ENCODE measurements at places on chromosomes 5 and 9.

GRCh38 chr5:124929000-124929399 lies 182.6 kb upstream of the ZNF608 start:
- no peak for DNase-seq

DNA sequence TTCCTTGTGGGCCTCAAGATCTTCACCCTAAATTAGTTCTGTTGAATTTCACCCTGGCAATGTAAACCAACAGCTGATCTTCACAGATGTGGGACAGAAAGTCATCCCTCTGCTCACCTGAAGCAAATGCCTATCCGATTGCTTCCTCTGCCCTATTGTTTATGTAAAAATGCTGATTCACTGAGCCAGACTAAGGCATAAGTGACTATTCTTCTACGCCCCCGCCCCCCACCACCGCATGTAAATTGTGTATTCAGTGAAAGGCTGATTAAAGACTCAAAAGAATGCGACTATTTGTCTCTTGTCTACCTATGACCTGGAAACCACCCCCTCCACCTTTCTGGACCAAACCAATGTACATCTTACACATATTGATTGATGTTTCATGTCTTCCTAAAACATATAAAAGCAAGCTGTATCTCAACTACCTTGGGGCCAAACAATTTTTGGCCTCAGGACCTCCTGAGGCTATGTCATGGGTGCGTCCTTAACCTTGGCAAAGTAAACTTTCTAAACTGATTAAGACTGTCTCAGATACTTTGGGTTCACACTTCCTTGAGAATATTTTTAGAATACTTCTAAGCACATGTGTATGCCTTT lies 129.7 kb upstream of the BOD1 start:
- no peak for DNase-seq

DNA sequence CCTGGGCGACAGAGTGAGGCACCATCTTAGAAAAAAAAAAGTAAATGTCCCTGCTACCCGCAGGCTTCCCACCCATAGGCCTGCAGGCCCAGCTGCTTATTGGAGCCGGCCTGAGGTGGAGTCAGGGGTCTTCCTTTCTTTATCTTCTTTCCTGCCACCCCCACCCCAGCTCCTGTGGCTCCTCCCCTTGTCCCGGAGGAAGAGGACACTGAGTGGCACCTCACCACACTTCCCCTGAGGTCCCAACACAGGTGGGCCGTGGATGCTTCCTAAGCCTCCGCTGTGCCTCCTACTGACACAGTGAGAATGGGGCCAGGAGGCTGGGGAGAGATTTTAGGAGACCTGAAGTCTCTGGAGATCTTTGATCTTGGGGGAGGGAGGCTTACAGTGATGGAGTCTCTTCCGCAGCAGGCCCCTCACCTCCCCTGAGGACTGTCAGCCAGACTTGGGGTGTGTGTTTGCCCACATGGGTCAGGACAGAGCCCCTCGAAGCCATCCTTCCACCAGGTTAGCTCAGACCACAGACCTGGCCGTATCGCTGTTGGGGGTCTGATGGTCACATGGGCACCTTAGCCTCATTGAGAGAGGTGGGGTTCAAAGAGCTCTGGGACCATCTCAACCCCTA lies 135.4 kb upstream of the IER5L start:
- DNase-seq: no peak

DNA sequence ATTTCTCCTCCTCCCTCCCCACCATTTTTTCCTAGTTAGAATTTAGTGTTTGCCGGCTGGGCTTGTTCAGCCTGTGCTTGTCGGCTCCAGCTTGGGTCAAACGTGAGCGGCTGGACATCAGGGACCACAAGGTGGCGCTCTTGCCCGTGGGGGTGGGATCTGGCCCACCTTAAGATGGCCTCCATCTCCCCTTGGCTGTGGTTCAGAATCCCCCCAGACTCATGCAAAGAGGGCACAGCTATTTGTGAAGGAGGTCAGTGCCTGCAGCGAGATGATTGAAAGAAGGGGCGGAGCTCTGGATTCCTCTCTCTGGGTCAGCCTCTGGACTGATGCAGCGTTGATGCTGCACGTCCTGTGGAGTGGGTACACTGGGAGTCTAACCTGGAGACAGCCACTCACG lies 283.3 kb upstream of the TUT7 start:
- peak; percentile 21 for DNase-seq

GRCh38 chr9:76004526-76004925 lies 114.1 kb downstream of the PCSK5 start:
- no peak for DNase-seq

DNA sequence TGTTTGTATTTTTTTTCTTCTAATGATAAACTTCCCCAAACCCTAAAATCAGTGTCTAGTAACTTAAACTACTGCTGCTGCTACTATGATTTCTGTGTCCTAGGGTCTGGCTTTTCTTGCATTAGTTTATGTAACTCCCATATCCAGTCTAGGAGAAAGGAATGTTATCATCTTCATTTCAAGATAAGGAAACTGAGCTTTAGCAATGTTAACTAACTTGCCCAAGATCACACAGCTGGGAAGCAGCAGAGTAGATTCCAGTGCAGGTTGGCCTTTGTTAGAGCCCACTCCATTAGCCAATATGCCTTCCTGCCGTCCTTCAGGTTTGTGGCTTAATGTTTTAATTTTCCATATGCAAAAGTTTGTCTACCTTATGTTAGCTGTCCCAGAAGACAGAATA lies 10.4 kb downstream of the TMEM171 start:
- DNase-seq: no peak

DNA sequence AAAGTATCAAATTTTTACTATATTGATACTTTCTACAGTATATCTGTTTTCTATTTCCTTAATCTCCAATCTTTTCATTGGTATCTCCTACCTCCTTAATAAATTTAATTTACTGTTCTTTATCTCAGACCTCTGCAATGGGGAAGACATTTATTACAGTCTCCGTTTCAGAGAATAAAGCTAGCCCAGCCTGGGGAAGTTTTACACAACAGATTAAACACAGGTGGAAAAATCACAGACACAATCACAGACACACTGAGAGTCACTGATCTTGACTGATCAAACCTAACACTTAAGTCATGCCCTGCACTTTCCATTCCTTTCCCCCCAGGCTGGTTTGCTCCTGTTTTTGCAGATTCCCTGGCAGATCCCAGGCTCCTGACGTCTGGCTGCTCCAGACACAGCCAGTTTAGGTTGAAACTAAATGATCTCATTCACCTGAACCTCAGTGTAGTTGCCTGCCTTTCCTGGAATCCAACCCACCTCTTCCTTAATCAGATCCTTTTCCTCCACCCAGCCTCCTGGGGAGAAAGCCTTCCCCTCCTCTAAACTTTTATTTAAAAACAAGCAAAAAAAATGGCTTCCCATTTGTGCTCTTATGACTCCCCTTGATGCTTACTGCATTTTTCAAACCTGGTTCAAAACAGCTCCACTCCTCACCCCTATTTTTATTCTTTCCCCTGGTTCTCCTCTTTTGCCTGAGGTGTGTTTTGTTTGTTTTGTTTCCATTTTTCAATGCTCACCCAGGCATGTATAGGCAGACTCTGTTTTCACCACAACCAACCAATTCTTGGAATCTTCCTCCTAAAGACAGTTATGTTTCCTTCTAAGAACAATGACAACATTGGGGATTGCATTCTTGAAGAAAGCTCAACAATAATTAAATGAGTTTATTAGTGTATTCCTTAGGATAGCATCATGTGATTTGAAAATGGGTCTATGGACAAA lies 29.5 kb upstream of the OSMR start:
- DNase-seq: no peak

DNA sequence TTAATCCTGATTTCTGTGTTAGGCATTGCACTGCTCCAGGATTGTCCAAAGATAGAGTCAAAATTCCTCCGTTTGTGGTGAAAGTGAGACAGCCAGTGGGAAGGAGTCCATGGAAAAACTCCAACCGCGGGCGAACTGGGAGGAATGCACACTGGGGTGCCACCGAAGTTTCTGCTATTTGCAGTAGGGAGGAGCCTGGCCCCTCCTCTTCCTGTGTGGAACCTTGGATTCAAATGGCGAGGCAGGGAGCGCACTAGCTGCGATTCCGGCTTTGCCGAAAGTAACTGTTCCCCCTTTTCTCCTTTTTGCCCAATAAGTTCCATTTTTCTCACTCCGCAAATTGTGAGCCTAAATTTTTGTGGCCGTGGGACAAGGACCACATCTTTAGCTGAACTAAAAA lies 9.3 kb downstream of the BAAT start:
- no peak for DNase-seq

- no peak for DNase-seq
Observed at GRCh38 chr9:113166039-113166438, 15.2 kb downstream of the SLC31A2 start.

- DNase-seq: no peak
Observed at GRCh38 chr5:153496835-153497234, 6.4 kb downstream of the GRIA1 start.

DNA sequence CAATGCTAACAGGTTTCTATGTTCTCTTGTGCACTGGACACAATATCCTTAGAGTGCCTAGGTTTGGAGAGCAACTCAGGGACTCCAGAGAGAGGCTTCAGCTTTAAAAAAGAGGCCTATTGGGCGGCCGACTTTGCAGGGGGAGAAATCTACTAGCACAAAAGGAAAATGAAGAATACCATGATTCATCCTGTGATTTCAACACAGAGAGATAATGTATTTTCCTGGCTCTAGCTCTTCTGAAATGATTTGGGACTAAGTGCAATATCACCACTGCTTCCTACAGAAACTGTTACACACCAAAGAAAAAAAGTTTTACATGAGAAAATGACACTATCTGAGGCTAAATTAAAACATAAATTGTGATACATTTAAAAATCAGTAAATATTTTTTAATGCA lies 146.1 kb upstream of the TSLP start:
- DNase-seq: no peak

DNA sequence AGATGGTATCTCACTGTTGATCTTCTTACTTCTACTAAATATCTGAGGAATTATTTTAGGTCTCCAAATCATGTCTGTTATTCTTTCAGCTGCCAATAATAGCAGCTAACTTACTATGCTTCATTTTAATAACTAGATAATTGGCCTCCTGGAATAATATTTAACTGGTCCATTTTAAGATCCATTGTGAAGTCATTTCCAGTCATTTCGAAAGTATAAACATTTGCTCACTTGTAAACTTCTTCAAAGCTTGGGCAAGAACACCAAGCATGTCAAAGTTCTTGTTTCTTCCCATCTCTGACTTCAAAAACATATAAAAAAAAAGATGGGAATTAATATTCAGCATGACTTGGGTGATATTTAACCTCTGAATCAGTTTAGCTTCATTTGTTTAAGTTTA lies 61.4 kb upstream of the MRPS30 start:
- no peak for DNase-seq

GRCh38 chr5:139392678-139393496 lies 2.0 kb downstream of the PROB1 start:
- no peak for DNase-seq

DNA sequence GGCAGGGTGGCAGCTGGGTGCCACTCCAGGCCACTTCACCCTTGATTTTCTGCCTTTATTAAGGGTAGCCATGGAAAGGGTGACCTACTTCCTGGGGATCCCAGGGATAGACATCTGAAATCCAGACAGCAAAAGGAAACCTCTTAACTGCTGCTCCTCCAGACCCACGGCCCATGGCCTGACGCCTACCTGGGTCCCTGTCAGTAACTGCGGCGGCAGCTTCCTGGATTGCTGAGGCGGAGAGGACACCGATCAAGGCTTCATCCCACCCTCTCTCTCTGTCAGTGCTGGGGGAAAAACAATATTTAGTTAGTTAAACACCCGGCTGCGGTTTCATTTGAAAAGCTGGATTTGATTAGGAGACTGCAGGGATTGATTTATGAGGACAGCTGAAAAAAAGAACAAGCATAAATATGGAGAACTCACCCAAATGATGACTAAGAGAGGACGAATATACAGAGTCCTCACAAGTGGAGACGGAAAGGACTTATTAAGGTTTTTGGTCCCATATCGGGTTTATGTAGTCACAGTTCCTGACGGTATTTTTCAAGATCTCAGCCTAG lies 158.7 kb upstream of the KLF4 start:
- DNase-seq: no peak

DNA sequence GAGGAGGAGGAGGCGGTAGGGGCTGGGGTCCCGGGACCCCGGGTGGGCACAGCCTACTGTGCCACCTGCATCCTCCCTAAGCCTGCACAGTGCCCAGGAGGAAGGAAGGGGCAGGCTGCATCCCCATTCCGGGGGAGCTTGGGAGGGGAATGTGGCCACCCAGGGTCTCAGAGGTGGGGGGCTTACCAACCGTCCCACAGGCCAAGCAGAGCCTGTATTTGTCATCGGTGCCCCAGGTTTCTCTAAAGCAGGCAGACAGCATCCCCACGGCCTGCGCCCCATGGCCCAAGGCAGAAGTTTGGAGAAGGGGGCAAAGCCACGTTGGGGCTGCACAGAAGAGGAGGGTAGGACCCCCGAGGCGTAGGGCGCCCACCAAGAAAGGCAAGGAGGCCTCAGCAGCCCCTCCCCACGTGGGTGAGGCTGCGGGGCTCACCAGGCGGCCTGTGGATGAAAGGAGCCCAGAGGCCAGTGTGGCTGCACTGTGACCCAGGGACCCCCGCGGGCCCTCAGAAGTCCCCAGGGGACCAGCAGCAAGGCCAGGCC lies 507 bp upstream of the GPSM1 start:
- DNase-seq: peak; percentile 63

GRCh38 chr9:135504262-135505243 lies 4.1 kb downstream of the MRPS2 start:
- DNase-seq: peak; percentile 73

DNA sequence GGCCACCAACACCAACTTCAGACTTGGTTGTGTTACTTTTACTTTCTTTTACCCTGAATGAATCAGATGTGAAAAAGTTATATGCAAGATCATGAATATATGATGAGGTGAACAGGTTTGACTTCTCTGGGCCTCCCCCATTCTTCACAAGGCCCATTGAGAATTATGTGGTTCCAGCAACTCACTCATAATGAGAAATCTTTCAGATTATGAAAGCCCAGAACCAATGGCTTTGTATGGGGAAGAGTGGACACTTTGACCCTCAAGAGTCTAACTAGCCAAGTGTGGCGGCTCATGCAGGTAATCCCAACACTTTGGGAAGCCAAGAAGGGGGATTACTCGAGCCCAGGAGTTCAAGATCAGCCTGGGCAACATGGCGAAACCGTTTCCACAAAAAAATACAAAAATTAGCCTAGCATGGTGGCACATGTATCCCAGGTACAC lies 16.1 kb upstream of the LNPEP start:
- DNase-seq: no peak

DNA sequence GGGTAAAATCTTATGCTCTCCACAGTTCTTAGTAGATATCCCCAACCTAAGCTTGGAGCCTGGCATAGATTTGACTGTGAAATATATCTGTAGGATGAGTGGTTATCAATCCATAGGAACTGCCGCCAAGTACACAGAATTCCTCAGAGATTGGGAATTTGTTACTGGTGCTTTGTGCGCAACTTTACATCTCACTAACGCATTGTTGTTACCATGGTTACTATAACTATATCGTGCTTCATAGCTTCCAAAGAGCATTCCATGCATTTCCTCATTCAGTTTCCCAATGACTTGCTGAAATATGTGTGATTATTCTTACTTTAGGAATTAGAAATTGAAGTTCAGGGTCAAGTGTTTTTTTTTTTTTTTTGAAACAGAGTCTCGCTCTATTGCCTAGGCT lies 9.5 kb upstream of the GGTA1 start:
- no peak for DNase-seq

- no peak for DNase-seq
Observed at GRCh38 chr5:16095612-16096011, 84.0 kb downstream of the MARCHF11 start.

- DNase-seq: no peak
Observed at GRCh38 chr9:112299514-112299913, 33.9 kb downstream of the PTBP3 start.

Data from pancreas (tissue), 10 donors.